ENCODE measurements at places on chromosomes 2 and 18.
A peak's percentile ranks its signal among the peaks of the same experiment; 100 is the strongest.

DNA sequence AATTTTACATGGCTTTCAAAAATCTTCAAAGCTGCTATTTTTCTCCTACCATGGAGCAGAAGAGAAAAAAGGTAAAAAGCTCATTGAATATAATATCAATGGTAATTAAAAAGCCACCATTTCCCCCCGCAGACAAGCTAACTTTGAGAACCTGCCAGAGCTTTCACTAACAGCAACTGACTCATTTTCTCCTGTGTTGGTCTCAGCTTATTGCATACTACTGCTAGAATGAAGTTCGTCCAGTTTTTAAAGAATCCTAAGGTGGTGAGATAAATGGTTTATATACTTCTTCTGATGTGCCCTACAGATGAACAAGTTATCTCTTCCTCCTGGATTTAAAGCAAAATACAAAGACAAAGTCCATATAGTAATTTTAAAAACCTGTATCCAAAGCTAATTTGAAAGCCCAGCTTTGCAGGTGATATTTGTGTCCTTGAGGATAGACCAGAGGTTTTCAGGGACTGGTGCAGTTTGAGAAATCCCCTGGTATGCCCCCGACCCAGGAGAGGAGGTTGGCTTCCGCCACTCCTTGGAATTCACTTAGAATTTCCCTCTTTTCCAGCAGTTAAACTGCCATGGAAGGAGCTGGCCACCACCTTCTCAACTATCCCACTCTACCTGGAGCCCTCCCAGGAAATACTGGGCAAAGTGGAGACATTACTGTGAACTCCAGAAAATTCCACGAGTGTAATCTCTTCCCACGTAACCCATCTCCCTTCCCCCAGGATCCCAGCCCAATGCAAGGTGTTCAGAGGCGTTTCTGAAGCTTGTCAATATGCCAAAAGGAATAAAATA is 17.5 kb downstream of the YPEL5 start:
- no peak for DNase-seq

DNA sequence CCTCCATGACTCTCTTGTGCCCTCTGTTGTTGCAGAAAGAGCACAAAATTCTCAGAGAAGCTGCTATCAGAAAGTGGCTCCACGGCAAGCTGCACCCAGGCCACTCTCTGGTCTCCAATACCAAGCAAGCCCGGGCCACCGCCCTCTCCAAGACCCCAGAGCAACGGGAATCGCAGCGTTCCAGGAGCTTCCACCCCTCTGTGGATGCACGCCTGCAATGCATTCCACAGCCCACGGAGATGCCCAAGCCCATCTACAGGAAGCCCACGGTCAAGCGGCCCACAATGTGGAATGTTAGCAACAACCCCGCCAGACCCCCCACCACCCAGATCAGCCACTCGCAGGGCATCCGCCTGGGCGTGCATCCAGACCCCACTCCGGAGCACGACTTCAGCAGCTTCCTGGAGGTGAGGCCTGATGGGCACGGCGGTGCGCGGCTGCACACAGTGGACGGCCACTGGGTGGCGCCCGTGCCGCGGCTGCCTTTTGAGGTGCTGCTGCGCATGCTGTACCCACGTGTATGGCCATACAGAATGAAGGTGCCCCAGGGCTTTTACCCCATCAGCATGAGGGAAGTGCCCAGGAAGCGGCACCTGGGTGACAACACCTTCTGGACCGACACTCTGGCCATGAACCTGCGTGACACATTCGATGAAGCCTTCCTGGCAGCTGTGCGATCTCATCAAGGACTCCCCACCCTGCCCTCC is 6.3 kb downstream of the ANKRD53 start:
- peak; percentile 44 for DNase-seq

DNA sequence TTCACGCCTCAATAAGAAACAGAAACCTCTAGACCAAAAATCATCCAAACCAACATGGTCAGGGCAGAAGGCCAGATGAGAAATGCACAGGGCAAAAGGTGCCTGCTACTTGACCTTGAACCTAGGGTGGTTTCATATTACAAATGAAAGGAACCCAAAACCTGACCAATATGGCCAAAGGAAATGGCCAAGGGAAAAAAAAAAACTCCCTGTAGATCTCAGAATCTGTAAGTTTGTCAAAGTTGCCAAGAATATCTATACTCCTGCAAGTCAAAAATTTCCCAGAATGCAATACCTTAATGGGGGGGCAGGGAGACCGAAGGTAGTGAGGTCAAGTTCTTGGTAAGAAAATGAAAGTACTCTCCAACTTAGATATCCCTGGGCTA is 47.2 kb downstream of the HIBCH start:
- no peak for DNase-seq

GRCh38 chr18:78999939-79000338 is 20.3 kb downstream of the SALL3 start:
- no peak for DNase-seq

- DNase-seq, result no peak
Measured at GRCh38 chr2:174063492-174064092, 98.4 kb upstream of the SP3 start.

DNA sequence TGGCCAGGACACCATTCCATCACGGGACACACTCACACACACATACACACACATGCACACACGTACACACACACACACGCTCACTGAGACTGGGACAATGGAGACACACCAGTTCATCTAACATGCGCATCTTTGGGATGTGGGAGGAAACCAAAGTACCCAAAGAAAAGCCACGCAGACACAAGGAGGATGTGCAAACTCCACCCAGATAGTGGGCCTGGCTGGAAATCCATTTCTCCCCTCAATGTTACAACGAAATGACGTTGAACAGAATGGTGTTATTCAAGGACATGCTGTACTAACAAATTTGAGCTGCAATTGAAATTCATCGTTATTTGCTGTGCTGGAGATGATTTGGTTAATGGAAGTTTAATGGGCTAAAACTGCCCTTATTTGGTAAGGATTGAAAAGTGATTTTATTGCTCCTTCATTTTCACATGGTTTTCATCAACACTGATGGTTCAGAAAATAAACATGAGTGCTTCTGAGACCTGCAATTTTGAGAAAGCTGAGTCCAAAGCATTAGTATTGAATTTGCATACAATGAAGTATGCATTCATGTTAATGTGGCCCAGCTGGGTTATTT is 110.0 kb downstream of the KCNE4 start:
- DNase-seq, result no peak

GRCh38 chr2:230329946-230330605 is 3.1 kb downstream of the SP140L start:
- no peak for DNase-seq

- DNase-seq, result no peak
Measured at GRCh38 chr18:36128530-36128870, 640 bp downstream of the SLC39A6 start.

- no peak for DNase-seq
Measured at GRCh38 chr18:58671632-58672564, 633 bp downstream of the MALT1 start.

DNA sequence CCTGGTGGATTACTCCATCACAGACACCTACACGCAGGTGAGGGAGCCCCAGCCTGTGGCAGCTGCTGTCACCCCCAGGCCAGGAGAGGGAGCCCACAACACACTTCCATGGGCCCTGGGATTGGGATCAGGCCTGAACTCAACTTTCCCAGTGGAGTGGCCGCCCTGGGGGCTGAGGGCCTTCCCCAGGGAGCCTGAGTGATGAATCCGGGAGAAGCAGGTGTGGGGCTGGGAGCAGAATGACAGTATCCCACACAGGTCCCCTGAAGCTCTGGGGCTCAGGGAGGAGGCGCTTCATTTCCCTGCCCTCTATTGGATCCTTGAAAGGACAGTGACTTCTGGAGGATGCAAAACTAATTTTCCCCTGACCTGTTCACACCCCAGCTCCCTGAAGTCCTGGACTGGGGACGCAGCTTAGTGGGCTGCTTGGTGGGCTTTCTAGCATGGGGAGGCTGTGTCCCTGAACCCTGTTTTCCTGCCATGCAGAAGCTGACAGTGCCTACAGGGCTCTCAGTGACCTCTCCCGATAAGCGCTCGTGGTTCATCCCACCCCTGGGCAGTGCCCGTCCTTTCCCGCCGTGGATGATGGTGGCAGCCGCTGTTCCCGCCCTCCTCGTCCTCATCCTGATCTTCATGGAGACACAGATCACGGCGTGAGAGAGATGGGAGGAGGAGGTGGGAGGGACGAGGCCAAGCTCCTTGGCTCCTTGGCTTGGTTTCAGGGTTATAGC is 11.0 kb downstream of the SLC4A3 start:
- no peak for DNase-seq

- no peak for DNase-seq
Measured at GRCh38 chr2:96869281-96869821, 529 bp downstream of the SEMA4C start.

DNA sequence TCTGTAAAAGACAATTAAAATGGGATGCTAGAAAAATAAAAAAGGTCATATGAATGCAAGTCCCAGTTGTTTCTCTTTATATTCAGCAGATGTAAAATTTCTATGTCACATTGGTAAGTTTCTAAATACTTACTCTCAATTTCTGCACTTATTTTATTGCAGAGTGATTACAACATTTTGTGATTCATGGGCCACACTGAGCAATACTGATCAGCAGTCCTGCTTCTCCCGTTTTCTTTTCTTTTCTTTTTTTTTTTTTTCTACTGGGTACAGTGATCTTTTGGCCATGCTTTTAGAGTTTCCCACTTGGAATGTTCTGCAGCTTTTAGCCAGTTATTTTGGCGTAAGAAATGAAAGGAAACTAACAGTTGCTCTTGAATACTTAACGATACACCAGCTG is 38.8 kb downstream of the LIMS1 start:
- DNase-seq, result no peak

GRCh38 chr2:85579266-85579935 is 2.0 kb downstream of the VAMP8 start:
- no peak for DNase-seq

DNA sequence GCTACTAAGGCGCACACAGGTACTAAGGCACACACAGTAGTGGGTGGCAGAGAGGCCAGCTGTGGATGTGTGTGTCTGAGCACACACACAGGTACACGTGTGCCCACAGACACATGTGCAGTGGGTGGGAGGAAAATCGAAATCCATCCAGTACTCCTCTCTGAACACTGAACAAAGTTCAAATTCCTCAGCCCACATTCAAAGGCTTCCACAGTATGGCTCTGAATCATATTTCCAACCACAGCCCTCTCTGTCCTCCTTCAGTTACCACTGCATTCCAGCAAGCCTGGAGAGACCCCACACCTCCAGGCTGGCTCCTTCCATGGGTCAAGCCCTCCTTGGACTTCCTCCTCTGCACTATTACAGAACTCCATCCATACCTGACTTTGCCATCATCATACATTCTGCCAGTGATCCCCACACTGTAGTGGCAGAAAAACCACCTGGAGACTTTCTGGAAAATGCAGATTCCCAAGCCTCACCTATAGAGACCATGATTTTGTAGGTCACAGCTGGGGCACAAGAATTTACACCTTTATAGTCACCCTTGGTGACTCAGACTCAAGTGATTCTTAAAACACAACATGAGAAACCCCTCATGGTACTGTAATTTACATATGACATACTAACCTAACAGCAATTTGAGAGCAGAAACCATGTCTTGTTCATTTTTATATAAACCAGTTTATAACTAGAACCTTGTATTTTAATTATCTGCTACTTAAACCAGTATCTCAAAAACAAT is 31.4 kb downstream of the EPG5 start:
- DNase-seq, result no peak

DNA sequence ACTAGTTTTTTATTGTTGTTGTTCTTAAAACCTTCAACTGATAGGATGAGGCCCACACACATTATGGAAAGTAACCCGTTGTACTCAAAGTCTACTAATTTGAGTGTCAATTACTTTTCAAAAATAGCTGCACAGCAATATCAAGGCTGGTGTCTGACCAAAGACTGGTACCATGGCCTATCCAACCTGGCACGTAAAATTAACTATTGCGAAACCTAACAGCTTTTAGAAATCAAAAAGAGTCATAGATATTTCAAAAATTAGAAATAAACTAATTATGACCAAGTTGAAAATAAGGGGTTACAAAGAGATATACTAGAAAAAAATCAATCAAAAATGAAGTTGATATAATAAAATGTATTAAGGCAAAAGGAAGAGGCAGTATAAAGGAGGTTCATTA is 501.5 kb upstream of the SLC8A1 start:
- DNase-seq, result no peak

GRCh38 chr2:56583796-56584315 is 400.1 kb downstream of the CCDC85A start:
- no peak for DNase-seq

- DNase-seq, result no peak
Measured at GRCh38 chr2:138475277-138475776, 26.2 kb upstream of the SPOPL start.

DNA sequence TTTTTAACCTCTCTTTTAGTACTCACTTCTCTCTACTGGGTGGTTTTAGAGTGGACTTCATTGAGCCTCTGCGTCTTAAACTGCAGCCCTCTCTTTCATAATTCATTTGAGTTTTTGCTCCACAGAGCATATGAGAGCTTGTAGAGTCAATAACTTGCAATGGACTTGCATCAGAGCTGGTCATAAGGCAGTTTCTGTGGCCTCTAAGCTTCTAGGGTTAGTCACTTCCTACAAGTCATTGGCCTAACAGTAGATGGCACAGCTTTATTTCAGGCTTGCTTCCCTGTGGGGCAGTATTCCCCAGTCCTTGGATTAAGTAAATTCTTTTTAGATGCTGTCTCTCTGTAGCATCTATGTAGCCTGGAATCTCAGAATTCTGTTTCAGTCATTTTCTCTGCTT is 1435.7 kb downstream of the LRP1B start:
- no peak for DNase-seq

DNA sequence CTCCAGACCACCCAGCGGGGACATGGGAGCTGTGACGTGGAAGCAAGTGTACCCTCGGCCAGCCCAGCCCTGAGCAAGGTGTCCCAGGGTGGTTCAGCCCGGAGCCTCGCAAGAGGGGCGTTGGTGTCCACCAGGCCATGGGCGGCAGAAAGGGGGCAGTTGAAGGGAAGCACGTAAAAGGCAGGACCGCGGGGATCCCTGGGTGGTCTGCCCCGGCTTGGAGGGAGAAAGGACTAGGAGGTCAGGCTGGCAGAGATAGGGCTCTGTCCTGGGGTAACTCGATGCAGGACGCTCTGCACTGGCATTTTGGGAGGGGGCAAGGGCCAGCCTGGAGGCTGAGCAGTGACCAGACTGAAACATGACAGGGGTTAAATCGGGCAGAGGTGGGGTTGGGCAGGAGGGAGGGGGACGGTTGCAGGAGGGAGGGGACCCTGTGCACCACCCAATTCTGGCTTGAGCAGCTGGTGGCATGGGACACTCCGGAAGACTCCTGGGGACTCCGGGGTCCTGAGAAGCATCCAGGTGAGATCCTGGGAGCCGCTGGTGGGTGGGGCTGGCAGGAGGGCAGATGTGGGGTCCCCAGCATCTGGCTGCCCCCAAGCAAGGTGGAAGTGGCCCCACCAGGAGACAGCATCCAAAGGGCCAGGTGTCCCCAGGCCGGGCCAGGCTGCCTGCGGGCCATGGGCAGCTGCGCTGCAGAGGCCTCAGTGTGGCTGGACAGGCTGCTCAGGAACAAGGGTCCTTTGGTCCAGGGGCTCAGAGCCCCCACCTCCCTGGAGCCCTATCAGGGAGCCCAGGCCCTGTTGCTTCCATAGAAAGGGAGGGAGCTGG is 46.8 kb upstream of the GPC1 start:
- no peak for DNase-seq

- no peak for DNase-seq
Measured at GRCh38 chr2:99776906-99777646, 287.3 kb upstream of the REV1 start.
